ENCODE measurements at places on chromosomes 5 and 9. TPM values are rescaled to one million over a fixed set of nuclear protein-coding genes. Genes with fewer than 3 reads are reported as not detected.

DNA sequence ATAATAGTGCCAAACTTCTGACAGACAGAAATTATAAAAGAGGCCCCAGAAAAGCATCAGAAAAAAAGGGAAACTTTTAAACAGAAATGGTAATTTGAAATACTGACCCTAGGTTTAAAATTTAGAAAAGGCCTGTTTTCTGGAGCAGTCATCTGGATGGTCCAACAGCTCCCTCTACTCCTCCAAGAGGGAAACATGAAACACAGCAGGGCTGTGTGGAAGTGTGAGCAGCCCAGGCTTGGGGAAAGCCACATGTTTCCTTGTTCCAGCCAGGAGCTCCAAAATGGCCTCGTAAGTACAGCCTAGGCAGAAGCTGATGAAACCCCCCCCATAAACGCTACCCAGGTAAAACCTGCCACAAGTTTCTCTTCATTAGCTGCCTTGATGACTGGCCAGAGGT is 499.3 kb upstream of the ADAMTS16 start:
- DNase-seq = no peak

DNA sequence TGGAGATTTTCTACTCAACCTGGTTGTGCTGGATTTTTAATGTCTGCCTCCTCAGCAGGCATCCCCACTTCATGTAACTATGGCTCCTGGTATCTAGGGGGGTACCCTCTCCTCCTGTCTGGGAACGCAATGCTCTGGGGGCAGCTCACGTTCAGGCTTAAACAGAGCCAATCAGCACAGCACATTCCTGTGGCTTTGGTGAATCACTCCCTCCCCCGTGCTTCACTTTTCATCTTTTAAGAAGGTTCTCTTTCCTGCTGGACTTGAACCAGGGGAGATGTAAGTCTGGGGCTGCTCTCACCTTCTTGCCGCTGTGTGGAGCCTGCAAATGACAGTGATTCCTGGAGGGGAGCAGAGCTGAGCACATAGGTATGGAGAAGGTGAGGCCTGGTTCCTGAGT is 101.2 kb downstream of the MSX2 start:
- DNase-seq = no peak

- no peak for DNase-seq
These were observed 41.3 kb downstream of the NTRK2 start for GRCh38 chr9:84710701-84711397.

GRCh38 chr5:79746642-79747569 is 57.3 kb downstream of the CMYA5 start:
- DNase-seq = no peak

DNA sequence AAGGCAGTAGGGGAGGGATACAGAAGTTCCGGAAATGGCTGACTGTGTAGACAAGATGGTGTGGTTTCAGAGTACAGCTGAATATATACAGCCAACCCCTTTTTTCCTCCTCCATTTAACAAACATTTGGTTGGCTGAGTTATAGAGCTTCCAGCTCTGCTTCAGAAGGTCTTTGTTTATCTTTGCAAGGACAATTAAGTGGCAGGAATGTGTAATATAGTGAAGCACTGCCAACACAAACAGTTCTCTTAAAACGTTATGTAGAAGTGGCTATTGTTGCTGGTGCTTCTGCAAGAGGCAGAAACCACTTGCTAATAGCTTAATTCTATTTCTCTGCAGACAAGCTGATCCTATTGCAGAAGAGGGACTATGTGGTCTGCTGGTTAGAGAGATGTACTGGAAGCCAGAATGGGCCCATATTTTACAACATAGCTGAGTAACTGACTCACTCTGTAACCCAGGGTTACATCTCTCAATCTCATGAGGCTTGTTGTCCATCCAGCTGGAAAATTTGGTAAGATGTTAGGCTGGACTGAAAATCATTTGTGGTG is 62.7 kb upstream of the OSMR start:
- peak; percentile 83 for DNase-seq

DNA sequence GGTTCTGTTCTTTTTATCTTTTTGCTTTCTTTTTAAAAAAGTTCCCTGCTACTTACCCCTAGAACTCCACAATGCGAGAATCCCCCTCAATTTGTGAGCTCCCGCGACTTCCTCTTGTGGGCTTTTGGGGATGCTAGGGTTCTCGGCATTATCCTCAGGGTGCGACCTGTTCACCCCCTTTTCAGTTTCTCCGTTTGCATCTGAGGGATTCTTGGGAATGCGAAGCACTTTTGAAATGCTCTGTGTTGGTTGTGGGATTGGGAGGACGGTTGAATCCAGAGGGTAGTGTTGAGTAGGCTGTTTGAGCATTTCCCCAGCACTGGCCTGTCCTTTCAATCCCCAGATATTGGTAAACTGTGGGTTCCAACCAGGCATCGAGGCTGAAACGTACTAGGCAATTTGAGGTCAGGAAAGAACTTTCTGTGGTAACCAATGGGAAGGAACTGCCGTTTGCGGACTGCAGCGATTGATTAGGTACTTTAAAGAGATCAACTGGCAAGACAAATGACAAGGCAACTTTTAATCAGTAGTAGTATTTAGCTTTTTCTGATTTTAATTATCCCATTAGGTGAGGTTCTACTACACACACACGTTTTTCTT is 415 bp downstream of the XRCC4 start:
- no peak for DNase-seq

- peak; percentile 59 for DNase-seq
These were observed 49.3 kb downstream of the F2R start for GRCh38 chr5:76765249-76765648.

- DNase-seq = no peak
These were observed 130.6 kb upstream of the ADRA1B start for GRCh38 chr5:159785656-159786055.

DNA sequence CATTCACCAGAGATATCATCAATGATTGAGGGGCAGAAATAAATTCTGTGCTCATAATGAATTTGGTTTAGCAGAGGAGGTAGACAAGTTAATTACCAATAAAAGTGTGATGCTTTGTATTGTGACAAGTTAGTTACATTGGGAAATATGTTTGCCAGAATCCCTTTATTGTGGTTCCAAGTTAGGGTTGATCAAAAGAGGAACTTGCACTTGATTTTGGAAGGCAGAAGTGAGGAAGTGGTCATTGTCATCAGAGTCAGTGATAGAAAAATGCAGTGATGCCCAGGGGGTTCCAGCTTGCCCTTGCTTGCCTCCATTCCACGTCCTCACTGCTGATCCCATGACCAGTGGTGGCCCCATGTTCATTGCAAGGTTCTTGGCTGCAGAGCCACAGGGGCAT is 69.7 kb downstream of the SVEP1 start:
- DNase-seq = no peak

GRCh38 chr5:122870219-122870856 is 24.9 kb downstream of the SNX24 start:
- DNase-seq = no peak

DNA sequence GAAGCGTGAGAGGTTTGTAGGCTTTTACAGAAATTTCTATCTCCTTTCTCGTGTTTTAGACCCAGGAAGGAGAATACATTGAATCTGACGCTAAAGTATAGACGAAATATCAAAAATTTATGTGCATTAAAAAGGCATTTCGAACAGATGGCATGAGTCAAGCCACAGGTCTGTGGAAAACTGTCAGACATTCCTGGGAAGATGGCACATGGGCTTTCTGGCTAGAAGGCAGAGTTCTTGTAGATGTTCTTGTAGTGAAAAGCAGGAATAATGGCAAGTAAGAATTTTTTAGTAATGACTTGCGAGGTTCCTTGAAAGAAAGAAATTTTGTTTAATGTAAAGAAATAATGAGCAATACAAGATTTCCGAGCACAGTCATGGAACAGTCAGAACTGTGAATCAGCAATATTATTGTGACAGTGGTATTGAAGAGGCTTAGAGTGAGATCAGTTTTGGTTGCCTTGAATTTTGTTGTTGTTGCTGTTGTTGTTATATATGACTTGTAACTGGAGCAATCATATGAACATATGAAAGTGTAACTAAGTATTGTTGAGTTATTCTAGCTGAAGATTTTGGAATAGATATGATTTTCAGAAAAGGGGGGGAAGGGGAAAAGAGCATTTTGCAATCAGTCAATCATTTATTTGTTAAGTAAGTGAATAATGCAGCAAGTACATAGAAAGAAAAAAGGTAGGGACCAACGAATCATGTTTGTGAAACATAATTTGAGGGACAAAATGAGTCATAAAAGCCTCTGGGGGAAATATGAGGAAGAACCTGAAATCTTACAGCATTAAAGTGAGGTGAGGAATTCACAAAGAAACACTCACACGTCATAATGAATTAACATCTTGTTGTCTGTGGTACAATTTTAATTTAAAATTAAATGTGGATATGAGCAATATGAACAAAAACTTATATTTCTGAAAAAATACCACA is 339.0 kb upstream of the CTNND2 start:
- DNase-seq = no peak

DNA sequence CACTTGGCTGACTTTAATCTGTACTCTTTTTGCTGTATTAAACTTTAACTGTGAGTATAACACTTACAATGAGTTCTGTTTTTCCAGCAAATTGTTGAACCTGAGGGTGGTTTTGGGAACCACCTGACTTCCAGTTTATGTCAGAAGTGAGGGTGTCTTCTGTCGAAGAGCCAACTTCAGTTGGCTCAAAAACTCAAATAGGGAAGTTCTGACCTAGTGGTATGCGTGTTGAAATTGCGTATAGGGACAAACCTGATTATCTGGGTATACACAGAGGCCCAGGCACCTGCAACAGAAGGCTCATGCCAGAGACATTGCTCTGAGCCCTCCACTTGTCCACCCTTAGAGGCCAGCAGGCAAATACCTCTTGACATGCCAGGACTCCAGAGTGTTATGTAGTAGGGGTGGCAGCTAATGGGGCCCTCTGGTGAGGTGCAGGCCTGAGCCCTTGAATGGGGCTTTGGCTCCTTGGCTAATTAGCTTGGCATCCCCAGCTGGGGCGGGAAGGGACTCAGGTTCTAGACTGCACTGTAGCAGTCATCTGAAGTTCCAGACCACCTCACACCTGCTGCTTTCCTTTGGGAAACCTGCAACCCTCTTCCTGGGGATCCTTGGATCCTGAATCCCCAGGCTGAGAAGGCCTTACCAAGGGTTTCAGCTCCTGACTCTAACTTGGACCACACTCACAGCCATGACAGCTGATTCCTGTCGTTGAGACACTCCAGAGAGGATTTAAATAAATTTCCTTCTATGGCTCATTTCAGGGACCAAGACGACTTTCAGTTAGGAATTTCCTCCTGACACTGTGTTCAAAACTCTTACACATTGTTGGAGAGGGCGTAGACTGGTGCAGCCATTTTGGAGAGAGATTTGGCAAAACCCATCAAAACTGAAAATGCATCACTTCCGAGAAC is 189.6 kb downstream of the HSPA4 start:
- DNase-seq = no peak

DNA sequence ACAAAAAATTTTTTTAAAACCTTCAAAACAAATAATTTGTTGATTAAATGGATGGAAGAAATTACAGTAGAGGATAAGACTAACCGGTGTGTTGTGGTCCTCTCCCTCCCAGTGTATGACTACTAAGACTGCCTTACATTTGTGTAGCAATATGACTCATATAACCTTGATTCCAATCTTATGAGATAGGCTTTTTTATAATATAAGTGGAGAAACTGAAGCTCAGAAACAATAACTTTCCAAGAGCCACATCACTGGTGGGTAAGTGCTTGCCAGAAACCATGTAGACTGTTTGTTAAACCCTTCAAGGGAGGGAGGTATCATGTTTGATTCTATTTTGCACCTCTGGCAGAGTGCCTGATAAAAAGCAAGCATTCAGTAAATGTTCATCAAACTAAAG is 47.5 kb downstream of the NLN start:
- DNase-seq = peak; percentile 80

- no peak for DNase-seq
These were observed 1.5 kb downstream of the SPAAR start for GRCh38 chr9:35910613-35911359.

DNA sequence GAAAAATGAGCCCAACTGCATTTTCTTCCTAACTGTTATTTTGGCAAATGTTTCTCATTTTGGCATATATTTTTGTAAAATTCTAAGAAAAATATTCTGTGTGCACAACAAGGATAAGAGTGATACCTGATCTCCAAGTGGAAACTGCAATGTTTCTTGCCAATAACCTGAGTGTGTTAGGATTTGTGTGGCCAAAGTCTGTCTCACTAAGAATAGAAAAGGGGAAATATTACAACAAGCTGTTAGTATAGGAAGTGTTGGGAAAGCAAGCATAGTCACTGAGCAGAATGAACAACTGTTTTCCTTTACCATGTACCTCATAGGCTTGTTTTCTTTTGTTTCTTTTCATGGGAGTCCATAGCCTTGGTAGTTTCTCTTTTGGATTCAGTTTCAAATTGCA is 624.2 kb downstream of the MTRR start:
- no peak for DNase-seq

DNA sequence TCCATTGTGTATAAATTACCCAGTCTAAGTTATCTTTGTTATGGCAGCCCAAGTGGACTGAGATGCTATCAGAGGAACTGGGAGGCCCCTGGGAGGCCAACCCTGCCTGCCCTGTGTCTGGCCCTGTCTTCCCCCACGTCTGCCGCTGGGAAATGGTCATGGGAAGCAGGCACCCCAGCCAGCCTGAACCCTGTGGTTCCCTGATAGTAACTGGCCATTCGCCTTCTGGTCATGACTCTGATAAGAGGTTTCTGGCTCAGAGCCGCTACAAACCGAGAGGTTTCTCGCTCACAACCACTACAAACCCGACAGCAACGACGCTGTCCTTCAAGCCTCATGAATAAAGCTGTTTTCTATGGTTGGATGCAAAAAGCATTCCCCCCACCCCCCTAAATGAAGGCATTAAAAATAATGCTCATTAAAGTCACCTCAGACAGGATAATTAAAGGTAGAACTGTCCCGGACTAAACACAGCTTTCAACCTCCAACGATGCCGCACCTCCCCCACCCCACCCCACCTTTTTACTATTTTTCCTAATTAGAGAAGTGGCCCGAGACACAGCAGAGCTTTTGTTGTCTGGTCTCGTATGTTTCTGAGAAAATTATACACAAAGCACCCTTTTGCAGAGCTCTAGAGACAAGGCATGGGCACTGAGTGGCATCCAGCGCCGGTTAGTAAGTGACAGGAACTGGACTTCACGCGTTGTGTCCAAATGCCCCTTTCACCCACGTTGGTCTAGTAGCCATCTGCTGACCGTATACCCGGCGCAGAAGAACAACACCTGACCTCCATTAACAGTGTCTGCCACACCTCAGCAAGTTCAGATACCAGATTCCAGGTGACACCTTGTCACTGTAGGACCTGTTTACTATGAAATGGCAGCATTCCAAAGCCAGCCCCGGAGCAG is 140.8 kb downstream of the COL23A1 start:
- DNase-seq = no peak

- peak; percentile 21 for DNase-seq
These were observed 648.5 kb upstream of the WWC1 start for GRCh38 chr5:167642779-167643517.

- DNase-seq = no peak
These were observed 81.4 kb upstream of the WWC1 start for GRCh38 chr5:168209997-168210396.

PCDHA13 gene
- not detected for polyA plus RNA-seq

PPP3R2 gene
- polyA plus RNA-seq = not detected

SH2D3C gene
- not detected for polyA plus RNA-seq

CYSRT1 gene
- 0.56 TPM for polyA plus RNA-seq

WNT8A gene
- polyA plus RNA-seq = not detected

FOXD4 gene
- polyA plus RNA-seq = not detected

FCN1 gene
- not detected for polyA plus RNA-seq

EGFL7 gene
- 3.9 TPM for polyA plus RNA-seq

OLFML2A gene
- 34.4 TPM for polyA plus RNA-seq

GALT gene
- polyA plus RNA-seq = 24.8 TPM

INSL6 gene
- not detected for polyA plus RNA-seq
